Vagina (tissue), 2 donors: ENCODE measurements at places on chromosomes 2 and 18. TPM values are rescaled to one million over a fixed set of nuclear protein-coding genes. Genes with fewer than 3 reads are reported as not detected.

NYAP2 gene
- 0.25 TPM for total RNA-seq

DNA sequence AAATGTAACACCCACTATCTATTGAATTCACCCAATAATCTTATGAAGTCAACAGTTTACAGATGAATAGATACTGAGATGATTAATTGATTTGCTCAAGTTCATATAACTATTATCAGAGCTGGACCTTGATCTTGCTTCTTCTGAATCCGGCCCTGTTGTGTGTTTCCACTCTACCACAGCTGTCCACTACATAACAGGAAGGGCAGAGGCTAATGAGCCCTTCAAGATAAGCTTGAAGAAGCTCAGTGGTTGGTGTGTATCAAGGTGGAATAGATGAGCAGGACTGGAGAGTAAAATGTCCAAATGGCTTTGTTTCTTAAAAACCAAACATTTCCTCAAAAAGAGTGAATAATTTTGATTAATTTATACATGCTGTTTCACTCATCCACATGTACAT lies 56.4 kb upstream of the ITGB6 start:
- no peak overlapping the region for H3K4me3 ChIP-seq
- no peak overlapping the region for H3K27ac ChIP-seq
- no peaks in the 10 kb centered on the region for H3K27me3 ChIP-seq
- no peak for DNase-seq
- no peaks in the 10 kb centered on the region for H3K36me3 ChIP-seq
- peaks cover 8% of the 10 kb centered on the region for H3K4me1 ChIP-seq

- H3K27ac ChIP-seq, result no peak overlapping the region
- no peaks in the 10 kb centered on the region for H3K36me3 ChIP-seq
Observed at GRCh38 chr2:119338826-119339561, 27.6 kb downstream of the C2orf76 start.

GRCh38 chr2:43240766-43241150 lies 14.4 kb upstream of the ZFP36L2 start:
- peaks cover 8% of the 10 kb centered on the region for H3K4me1 ChIP-seq
- no peak overlapping the region for H3K27ac ChIP-seq
- DNase-seq, result no peak

DNA sequence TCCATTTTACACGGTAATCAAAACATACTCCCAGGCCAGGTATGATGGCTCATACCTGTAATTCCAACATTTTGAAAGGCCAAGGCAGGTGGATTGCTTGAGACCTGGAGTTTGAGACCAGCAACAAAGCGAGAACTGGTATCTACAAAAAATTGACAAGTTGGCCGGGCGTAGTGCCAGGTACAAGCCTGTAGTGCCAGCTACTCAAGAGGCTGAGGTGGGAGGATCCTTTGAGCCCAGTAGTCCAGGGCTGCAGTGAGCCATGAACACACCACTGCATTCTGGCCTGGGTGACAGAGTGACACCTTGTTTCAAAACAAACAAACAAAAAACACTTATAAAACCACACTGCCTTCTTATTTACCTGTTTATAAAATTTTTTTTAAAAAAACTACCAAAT lies 80.8 kb downstream of the GAREM1 start:
- DNase-seq, result no peak
- peaks cover 18% of the 10 kb centered on the region for H3K4me1 ChIP-seq
- H3K4me3 ChIP-seq, result no peak overlapping the region
- H3K27ac ChIP-seq, result no peak overlapping the region
- H3K36me3 ChIP-seq, result no peaks in the 10 kb centered on the region

DNA sequence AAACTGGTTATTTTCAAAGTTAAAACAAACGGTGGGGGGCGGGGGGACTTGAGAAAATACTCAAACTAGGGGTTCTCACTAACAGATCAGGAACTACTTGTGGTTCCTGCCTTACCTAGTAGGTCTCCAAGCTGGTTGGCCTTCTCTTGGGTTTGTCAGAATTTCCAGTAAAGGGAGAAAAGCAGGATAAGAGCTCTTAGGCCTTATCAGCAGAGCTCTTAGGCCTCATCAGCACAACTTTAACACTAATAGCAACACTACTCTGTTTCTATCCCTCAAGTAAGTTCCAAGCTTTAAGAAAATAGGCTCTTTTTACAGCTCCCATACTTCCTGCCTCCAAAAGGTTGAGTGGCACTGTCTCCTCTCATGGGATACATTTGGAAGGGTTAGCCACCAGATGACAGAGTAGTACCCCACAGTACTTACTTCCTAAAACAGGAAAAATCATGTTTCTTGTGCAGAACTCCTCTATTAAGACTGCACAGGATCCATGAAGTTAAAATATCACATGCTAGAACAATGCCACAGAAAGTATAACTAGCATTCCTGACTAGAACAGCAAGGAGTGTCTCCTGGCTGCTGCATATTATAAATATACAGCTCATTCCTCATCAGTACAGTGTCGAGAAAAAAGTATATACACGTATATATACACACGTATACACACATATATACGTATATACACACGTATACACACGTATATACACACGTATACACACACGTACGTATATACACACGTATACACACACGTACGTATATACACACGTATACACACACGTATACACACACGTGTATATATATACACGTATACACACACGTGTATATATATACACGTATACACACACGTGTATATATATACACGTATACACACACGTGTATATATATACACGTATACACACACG lies 6.1 kb downstream of the FBXO11 start:
- H3K36me3 ChIP-seq, result no peaks in the 10 kb centered on the region
- no peak overlapping the region for H3K27ac ChIP-seq
- H3K27me3 ChIP-seq, result no peaks in the 10 kb centered on the region
- H3K4me3 ChIP-seq, result no peak overlapping the region

C2orf78 gene
- not detected for total RNA-seq

GRCh38 chr2:110865188-110865587 lies 132.8 kb downstream of the ACOXL start:
- no peak overlapping the region for H3K4me3 ChIP-seq
- H3K27ac ChIP-seq, result no peak overlapping the region
- no peak for DNase-seq
- no peaks in the 10 kb centered on the region for H3K27me3 ChIP-seq
- no peaks in the 10 kb centered on the region for H3K4me1 ChIP-seq
- no peaks in the 10 kb centered on the region for H3K36me3 ChIP-seq

ALPP gene
- not detected for total RNA-seq

GRCh38 chr18:70373042-70373519 lies 84.2 kb downstream of the SOCS6 start:
- no peaks in the 10 kb centered on the region for H3K27me3 ChIP-seq
- H3K4me1 ChIP-seq, result no peaks in the 10 kb centered on the region
- no peak overlapping the region for H3K4me3 ChIP-seq
- no peak for DNase-seq
- H3K36me3 ChIP-seq, result no peaks in the 10 kb centered on the region
- no peak overlapping the region for H3K27ac ChIP-seq

COL6A3 gene
- 315 TPM for total RNA-seq

CCL20 gene
- total RNA-seq, result not detected

DNA sequence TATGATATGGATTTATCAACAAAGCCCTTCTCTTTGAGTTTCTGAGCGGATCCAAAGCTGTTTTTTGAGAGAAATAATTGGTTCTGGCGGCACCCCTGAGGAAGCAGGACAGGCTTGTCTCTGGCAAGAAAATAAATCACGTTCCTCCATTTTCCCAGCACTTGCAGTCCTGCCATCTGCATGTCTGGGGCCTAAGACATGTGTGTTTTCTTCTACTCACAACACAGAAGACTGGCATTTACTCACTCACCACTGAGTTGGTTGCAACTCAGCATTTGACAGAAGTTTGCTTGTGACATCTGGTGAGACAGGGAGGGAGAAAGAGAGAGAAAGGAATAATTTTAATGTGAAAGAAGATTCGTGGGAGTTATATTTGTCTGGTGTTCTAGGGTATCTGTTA lies 37.0 kb upstream of the YES1 start:
- H3K27ac ChIP-seq, result no peak overlapping the region
- H3K36me3 ChIP-seq, result no peaks in the 10 kb centered on the region
- H3K27me3 ChIP-seq, result no peaks in the 10 kb centered on the region
- DNase-seq, result no peak
- no peaks in the 10 kb centered on the region for H3K4me1 ChIP-seq
